ENCODE measurements at places on chromosomes 16 and 17. TPM values are rescaled to one million over a fixed set of nuclear protein-coding genes. Genes with fewer than 3 reads are reported as not detected.

SHCBP1 gene
- 2.4 TPM for total RNA-seq

LONP2 gene
- 48.8 TPM for total RNA-seq

NPIPA5 gene
- total RNA-seq, result 1.0 TPM

DRC3 gene
- total RNA-seq, result 0.85 TPM

ITGB4 gene
- 25.2 TPM for total RNA-seq

EPN3 gene
- not detected for total RNA-seq

PIMREG gene
- not detected for total RNA-seq

ATP2C2 gene
- total RNA-seq, result not detected

EME2 gene
- 3.7 TPM for total RNA-seq

NTN1 gene
- total RNA-seq, result 1.3 TPM

CCL3 gene
- 1.5 TPM for total RNA-seq

PRR29 gene
- not detected for total RNA-seq

KRTAP4-6 gene
- not detected for total RNA-seq

SLC5A11 gene
- total RNA-seq, result 0.33 TPM

TBC1D26 gene
- not detected for total RNA-seq

SLC13A2 gene
- total RNA-seq, result not detected

RGS9 gene
- 7.5 TPM for total RNA-seq

HEATR3 gene
- 20.5 TPM for total RNA-seq

SPATA22 gene
- total RNA-seq, result 1.1 TPM

NPIPA3 gene
- total RNA-seq, result 3.1 TPM

NLRC5 gene
- total RNA-seq, result 30.2 TPM

HEXD gene
- total RNA-seq, result 47.0 TPM

KRT33A gene
- total RNA-seq, result not detected

NOS2 gene
- total RNA-seq, result not detected

NT5M gene
- total RNA-seq, result 2.5 TPM

MSLN gene
- total RNA-seq, result 0.44 TPM

CCL14 gene
- total RNA-seq, result 48.7 TPM

SLC38A8 gene
- not detected for total RNA-seq

PRR35 gene
- not detected for total RNA-seq

RAB26 gene
- total RNA-seq, result not detected

OR1F1 gene
- total RNA-seq, result not detected

SCNN1B gene
- 2.9 TPM for total RNA-seq

KCNJ2 gene
- 5.3 TPM for total RNA-seq

SLFN12L gene
- total RNA-seq, result 20.5 TPM

ATP1B2 gene
- not detected for total RNA-seq
